SK-N-MC (cell line): ENCODE measurements at places on chromosomes 2 and 18.

GRCh38 chr2:121018136-121019061 is 266.6 kb downstream of the TFCP2L1 start:
- no peak for DNase-seq

DNA sequence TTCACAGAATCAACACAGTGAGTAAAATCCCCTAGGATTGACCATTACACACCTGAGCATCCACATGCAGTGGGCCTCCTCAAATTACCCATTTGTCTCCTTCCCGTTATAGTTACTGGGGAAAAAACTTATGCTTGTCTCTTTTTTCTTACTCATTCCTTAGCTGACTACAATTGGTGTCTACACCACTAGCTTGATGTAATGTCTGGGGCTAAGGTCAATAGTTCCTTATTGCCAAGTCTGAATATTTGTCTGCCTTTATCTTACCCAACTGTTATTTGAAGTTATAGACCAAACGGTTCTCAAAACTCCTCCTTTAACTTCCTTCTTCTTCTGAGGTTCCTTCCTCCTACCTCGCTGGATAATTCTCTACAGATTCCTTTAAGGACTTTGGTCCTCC is 41.9 kb upstream of the TMEM17 start:
- no peak for DNase-seq

GRCh38 chr2:66872081-66872985 is 437.4 kb downstream of the MEIS1 start:
- DNase-seq = no peak

- no peak for DNase-seq
These were observed 164.1 kb downstream of the KLHL29 start for GRCh38 chr2:23549051-23549450.

GRCh38 chr2:27461118-27461517 is 18.9 kb downstream of the KRTCAP3 start:
- no peak for DNase-seq

DNA sequence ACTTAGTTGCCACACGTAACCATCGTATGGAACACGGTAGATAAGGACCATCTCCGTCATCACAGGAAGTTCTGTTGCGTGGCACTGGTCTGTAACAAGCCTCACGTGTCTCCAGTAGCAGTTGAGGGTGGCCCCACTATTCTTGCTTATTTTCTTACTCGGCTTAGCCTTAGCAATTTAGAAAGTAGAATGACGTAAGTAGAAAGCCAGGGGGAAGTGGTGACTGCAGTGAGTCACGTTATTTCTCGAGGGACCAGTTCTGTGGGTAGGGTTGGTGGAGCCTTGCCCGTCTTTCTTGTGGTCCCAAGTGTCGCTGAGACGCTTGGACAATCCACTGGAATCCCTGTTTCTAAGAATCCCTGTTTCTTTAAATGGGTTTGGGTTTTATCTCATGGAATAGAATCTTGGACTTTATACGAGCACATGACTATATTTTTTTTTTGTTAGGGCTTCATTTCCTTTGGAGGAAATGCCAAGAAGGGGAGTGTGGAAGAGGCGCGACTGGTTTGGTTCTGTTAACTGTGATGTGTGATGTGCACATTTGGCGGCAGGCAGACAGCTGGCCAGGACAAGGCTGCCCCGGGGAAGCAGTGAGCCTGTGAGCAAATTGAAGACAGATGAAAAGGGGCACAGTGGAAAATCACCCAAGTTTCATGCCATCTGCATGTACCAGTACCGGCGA is 96.2 kb downstream of the CABLES1 start:
- no peak for DNase-seq

DNA sequence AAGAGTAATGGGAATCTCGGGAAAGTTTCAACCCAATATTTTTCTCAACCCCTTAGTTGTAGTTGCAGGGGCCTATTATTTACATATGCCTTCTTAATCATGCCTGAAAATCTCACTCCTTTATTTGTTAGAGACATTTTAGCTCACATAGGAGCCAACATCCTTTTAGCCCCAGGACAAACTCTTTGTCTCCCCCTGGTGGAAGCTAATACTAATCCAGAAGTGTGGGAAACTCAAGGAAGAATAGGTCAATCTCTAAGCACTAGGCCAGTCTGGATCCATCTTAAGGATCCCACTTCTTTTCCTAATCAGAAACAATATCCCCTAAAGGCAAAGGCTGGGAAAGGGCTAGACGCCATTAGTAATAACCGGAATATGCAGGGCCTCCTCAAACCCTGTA is 550.9 kb upstream of the PKDCC start:
- no peak for DNase-seq

GRCh38 chr2:190105554-190105953 is 43.0 kb upstream of the MSTN start:
- peak; percentile 32 for DNase-seq

DNA sequence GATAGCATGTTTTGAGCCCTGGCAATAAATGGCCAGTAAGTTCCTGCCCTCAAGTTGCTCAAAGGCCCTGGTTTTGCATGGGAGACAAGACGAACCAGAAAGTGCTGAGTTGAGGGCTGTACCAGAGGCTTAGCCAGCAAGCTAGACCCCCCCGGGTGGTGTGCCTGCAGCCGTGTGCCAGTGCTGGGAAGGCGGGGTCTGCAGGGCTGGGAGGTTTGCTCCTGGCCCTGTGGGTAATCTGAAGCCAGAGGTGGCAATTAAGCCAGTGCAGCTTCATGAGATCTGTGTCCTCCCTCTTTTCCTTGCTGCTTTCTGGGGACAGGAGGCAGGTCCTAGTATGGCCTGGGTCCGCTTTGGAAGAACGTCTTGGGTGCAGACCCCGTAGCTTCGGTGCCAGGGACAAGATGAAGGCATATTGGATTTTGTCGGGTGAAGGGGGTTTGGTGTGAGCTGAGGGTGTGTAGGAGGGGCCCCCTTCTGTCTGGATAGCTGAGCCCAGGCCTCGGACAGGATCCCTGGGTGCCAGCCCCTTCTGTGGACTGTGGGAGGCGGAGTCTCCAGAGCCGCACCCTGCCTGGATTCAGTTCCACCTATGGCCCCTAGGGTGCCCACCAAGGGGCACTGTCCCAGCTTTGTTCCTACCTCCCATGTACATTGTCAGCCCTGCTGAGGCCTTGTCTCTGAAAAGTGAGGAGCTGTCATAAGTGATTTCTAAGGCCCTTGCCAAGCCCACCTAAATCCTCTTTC is 15.6 kb downstream of the ATOH8 start:
- no peak for DNase-seq

GRCh38 chr2:102940684-102941083 is 178.9 kb downstream of the TMEM182 start:
- no peak for DNase-seq

- no peak for DNase-seq
These were observed 47.3 kb downstream of the CD8B2 start for GRCh38 chr2:106534471-106534870.

GRCh38 chr18:39232490-39232889 is 1666.9 kb upstream of the CELF4 start:
- DNase-seq = no peak

- DNase-seq = no peak
These were observed 277 bp upstream of the INPP1 start for GRCh38 chr2:190343089-190343535.

- DNase-seq = no peak
These were observed 1.1 kb downstream of the TRABD2A start for GRCh38 chr2:84879584-84880394.

- DNase-seq = no peak
These were observed 56.1 kb downstream of the SF3B1 start for GRCh38 chr2:197378494-197379307.
